SJCRH30 (cell line): ENCODE measurements at places on chromosomes 11 and 22. TPM values are rescaled to one million over a fixed set of nuclear protein-coding genes. Genes with fewer than 3 reads are reported as not detected.

DNA sequence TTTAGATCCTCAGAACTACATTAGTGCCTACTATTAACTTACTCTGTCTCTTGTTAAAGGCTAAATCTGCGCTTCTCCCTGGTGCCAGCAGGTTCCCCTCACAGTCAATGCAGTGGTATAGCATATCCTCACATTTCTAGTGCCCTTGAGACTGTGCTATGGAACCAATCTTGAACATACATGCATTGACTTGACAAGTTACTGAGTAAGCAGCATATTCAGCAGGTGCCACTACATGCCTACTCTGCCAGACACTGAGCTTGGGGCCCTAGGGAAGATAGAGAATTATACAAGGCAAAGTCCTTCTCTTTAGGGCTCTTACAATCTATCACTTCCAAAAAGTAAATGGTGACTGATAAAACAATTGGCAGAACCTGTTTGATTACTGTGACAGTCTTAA, 3.2 kb downstream of the FUT4 start:
- DNase-seq, result no peak
- H3K27me3 ChIP-seq, result no peaks in the 10 kb centered on the region
- no peaks in the 10 kb centered on the region for H3K36me3 ChIP-seq
- no peak overlapping the region for H3K27ac ChIP-seq
- H3K4me1 ChIP-seq, result no peaks in the 10 kb centered on the region

- no peaks in the 10 kb centered on the region for H3K4me1 ChIP-seq
- no peak overlapping the region for H3K27ac ChIP-seq
- no peak for DNase-seq
- H3K4me3 ChIP-seq, result no peak overlapping the region
- H3K27me3 ChIP-seq, result no peaks in the 10 kb centered on the region
- no peaks in the 10 kb centered on the region for H3K36me3 ChIP-seq
Observed at GRCh38 chr11:39149214-39149613, 2310.2 kb downstream of the LRRC4C start.

DNA sequence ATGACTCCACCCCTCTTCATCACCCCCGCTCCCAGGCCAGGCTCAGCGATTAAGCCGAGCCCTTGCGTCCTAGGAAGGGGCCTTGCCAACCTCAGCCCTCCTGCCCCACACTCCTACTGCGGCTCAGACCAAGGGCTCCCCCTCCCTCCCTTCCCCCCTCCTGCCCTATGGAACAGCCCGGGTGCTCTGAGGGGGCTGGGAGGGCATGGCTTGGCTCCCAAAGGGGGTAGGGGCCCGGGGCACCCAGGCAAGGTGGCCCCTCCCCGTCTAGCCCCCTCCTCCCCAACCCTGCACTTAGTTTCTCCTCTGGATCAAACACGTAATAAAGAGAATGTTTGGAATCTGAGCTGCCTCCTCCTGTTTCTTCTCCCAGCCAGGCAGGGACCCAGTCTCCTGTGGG, 6.3 kb downstream of the RCOR2 start:
- H3K27ac ChIP-seq, result no peak overlapping the region
- no peaks in the 10 kb centered on the region for H3K4me1 ChIP-seq
- H3K27me3 ChIP-seq, result no peaks in the 10 kb centered on the region
- no peak for DNase-seq
- H3K36me3 ChIP-seq, result no peaks in the 10 kb centered on the region; the same call in 1 of the 2 replicates
- no peak overlapping the region for H3K4me3 ChIP-seq

DNA sequence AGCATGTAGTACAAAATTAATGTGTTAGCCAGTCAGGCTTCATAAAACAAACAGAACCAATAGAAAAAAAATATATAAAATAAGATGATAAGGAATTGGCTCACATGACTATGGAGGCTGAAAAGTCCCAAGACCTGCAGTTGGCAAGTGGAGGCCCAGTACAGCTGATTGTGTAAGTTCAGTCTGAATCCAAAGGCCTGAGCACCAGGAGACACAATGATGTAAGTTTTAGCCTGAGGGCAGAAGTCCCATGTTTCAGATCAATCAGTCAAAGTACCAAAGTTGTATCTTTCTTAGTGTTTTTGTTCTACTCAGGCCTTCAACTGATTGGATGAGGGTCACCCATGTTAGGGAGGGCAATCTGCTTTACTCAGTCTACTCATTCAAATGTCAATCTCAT, 14.3 kb upstream of the OR10D3 start:
- no peaks in the 10 kb centered on the region for H3K36me3 ChIP-seq
- no peak overlapping the region for H3K27ac ChIP-seq
- H3K4me1 ChIP-seq, result peaks cover 14% of the 10 kb centered on the region
- H3K4me3 ChIP-seq, result no peak overlapping the region
- no peak for DNase-seq

GRCh38 chr11:116513894-116514293, 258.9 kb downstream of the BUD13 start:
- DNase-seq, result peak; percentile 23
- H3K4me3 ChIP-seq, result no peak overlapping the region
- no peaks in the 10 kb centered on the region for H3K27me3 ChIP-seq
- H3K4me1 ChIP-seq, result no peaks in the 10 kb centered on the region

RCOR2 gene
- total RNA-seq, result 17.2 and 17.9 TPM in 2 replicates

FGF19 gene
- total RNA-seq, result not detected in 2 replicates

BATF2 gene
- 0.43 and 0.51 TPM in 2 replicates for total RNA-seq

DNA sequence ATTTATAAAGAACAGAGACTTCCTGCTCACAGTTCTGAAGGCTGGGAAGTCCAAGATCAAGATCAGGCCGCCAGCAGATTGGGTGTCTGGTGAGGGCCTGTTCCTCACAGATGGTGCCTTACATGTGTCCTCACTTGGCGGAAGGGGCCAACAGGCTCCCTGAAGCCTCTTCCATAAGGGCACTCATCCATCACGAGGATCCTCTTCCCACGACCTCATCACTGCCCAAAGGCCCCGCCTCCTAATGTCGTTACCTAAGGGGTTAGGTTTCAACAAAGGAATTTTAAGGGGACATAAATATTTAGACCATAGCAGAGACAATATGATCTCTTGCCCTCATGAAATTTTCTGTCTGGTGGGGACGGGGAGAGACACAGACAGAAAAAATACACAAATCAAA, 18.6 kb downstream of the TP53AIP1 start:
- H3K27ac ChIP-seq, result peak overlapping the region; percentile 19; the same call in 1 of the 2 replicates
- DNase-seq, result peak; percentile 30
- H3K4me1 ChIP-seq, result peaks cover 18% of the 10 kb centered on the region
- no peak overlapping the region for H3K4me3 ChIP-seq
- H3K36me3 ChIP-seq, result no peaks in the 10 kb centered on the region

DNA sequence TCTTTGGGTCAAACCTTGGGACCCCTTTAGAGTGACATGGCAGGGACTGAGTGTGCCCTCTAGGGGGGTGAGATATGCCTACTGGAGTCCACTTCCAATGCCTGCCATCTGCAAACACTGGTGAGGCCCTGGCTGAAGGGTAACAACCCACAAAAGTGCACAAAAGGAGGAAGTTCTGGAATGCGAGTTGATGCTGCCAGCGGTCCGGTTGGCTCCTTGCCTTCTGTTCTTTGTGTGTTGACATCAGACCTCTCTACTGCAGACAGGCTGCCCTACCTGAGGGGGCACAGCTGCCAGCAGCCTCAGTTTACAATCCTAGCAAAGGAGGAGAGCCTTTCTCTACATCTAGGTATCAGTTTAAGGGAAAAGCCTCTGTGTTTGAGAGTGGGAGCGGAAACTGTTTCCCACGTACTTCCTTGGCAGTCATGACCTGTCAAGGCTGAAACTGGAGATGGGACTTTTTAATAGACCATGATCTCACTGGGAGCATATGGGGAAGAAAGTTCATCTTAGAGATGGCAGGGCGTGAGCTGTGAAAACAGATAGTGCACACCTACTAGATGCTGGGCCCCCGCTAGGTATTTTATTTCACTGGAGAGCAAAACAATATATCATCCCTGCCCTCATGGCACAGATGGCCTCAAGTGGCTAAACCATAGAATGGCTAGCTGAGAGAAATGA, 27.2 kb downstream of the BMAL1 start:
- H3K4me1 ChIP-seq, result no peaks in the 10 kb centered on the region
- DNase-seq, result no peak
- no peaks in the 10 kb centered on the region for H3K27me3 ChIP-seq

DNA sequence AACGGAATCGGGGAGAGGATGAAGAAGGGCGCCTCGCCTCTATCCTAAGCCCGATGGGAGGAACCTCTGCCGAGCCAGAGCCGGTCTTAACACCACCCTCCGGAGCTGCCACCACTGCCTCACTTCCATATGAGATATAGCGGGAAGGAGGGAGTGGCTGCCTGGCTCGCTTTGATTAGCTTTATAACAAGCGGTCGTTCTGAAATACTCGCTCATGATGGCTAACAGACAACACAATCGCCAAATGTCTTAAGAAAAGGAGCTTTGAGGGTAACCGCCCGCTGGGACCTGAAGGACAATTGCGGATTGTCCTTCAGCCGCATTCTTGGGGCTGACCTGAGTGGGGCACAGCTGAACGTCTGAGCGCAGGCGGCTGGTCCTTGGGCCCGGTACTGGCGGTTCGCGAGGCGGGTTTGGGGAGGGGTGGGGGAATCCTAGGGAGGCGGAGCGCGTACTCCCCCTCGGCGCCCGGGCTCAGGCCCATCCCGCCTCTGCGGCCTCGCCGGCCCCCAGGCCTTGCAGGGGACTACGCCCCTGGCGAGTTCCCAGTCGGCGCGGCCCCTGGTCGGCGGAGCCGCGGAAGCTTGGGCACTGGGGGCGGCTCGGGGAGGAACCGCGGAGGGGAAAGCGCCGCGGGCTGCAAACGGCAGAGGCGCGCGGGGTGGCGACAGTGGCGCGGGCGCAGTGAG, at the start of gene PLAAT5:
Gene PLAAT5, minus strand, starts transcription at position 617 of the 689 bp plus-strand sequence. Its CDS starts 133 bp downstream, at position 484.
- H3K4me3 ChIP-seq, result no peak within 1 kb of the TSS
- H3K27me3 ChIP-seq, result no peaks in the 10 kb centered on the region
- peak within 1 kb of the TSS; percentile 57; the same call in 1 of the 2 replicates for H3K27ac ChIP-seq
- no peak for DNase-seq

RANBP1 gene
- 624 and 627 TPM in 2 replicates for total RNA-seq

ASCL2 gene
- total RNA-seq, result not detected in 2 replicates

DNA sequence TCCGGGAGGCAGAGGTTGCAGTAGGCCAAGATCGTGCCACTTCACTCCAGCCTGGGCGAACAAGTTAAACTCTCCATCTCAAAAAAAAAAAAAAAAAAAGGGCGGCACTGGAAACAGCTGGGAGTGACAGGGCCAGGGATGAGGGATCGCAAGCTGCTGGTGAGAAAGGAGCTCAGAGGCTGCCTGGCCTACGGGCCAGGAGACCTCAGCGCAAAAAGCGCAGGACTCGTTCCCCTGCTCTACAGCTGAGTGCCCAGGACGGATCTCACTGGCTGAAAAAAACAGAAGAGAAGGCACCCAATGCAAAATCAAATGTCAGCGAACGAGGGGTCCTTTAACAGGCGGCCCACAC, 650 bp upstream of the NUP50 start:
- H3K27me3 ChIP-seq, result no peaks in the 10 kb centered on the region
- H3K4me1 ChIP-seq, result peaks cover 19% of the 10 kb centered on the region
- H3K4me3 ChIP-seq, result peak overlapping the region; percentile 97
- peak; percentile 59 for DNase-seq

- H3K27me3 ChIP-seq, result no peaks in the 10 kb centered on the region
- H3K4me3 ChIP-seq, result no peak overlapping the region
- H3K4me1 ChIP-seq, result no peaks in the 10 kb centered on the region
- H3K36me3 ChIP-seq, result no peaks in the 10 kb centered on the region
- H3K27ac ChIP-seq, result no peak overlapping the region
Observed at GRCh38 chr22:45911601-45912271, 65.2 kb downstream of the WNT7B start.

DNA sequence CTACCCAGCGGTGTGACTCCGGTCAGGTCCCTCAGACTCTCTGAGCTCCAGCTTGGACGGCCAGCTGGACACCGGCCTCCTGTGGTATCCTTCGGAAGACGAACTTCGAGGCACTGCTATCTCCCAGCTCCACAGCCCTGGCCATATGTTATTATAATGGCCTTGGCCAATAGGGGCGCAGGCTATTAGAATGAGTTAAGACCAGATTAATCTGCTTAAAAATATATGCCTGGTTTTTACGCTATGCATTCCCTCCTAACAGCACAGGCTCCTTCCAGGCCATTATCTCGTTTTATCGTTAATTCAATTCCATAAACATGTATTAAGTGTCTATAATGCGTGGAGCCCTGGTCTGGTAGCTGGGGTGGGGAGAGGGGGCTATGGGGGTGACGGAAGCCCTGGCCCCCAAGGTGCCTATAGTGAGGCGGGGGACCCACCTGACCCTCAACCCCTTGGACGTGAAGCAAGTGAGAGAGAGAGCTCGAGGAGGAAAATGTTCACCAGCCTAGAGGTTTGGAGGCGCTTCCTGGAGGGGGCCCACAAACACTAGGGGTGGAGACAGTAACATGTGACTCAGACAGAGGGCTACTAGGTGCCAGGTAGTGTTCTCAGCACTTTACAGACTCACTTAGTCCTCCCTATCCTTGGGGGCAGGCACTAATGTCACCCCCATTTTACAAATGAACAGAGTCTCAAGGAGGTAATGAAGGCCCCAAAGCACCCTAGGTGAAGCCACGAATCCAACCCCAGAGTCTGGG, 37.5 kb upstream of the TCF20 start:
- no peaks in the 10 kb centered on the region for H3K4me1 ChIP-seq
- no peak overlapping the region for H3K4me3 ChIP-seq
- no peaks in the 10 kb centered on the region for H3K36me3 ChIP-seq
- no peak overlapping the region for H3K27ac ChIP-seq
- no peak for DNase-seq

NFRKB gene
- 20.4 and 23.4 TPM in 2 replicates for total RNA-seq
